Tracheal epithelial cell (primary cell): ENCODE measurements at places on chromosomes 6 and 20. TPM values are rescaled to one million over a fixed set of nuclear protein-coding genes. Genes with fewer than 3 reads are reported as not detected.

OLIG3 gene
- not detected in 2 replicates for total RNA-seq

PRICKLE4 gene
- 1.9 TPM in 1 of 2 replicates, not detected in the other for total RNA-seq

AVP gene
- total RNA-seq = not detected in 2 replicates

KCNB1 gene
- under 0.01 TPM in 1 of 2 replicates, not detected in the other for total RNA-seq

TTLL9 gene
- total RNA-seq = not detected in 2 replicates
